ENCODE measurements at places on chromosomes 3 and 15. TPM values are rescaled to one million over a fixed set of nuclear protein-coding genes. Genes with fewer than 3 reads are reported as not detected.

DNA sequence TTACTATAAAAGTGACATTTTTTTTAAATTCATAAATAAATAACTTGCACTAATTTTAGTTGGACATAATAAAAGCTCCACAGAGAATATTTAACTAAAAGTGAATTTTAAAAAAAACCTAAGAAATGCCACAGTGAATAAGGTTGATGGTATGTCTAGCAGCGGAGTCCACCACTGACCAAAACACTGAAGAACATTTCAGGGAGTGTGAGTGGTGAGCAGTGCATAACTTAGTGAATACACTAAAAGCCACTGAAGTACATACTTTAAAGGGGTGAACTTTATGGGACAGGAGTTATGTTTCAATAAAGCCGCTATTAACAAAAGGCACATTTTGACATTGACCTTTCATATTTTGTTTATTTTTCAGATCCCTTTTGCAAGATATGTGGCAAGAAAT, 32.3 kb downstream of the SRP14 start:
- no peak for DNase-seq
- no peaks in the 10 kb centered on the region for H3K27me3 ChIP-seq
- H3K36me3 ChIP-seq: peaks cover 72% of the 10 kb centered on the region
- H3K27ac ChIP-seq: no peak overlapping the region
- no peak overlapping the region for H3K4me3 ChIP-seq

GRCh38 chr3:12194209-12194608, 35.5 kb upstream of the TIMP4 start:
- no peak for DNase-seq
- no peaks in the 10 kb centered on the region for H3K4me1 ChIP-seq
- no peak overlapping the region for H3K4me3 ChIP-seq
- H3K36me3 ChIP-seq: no peaks in the 10 kb centered on the region
- no peak overlapping the region for H3K27ac ChIP-seq

DNA sequence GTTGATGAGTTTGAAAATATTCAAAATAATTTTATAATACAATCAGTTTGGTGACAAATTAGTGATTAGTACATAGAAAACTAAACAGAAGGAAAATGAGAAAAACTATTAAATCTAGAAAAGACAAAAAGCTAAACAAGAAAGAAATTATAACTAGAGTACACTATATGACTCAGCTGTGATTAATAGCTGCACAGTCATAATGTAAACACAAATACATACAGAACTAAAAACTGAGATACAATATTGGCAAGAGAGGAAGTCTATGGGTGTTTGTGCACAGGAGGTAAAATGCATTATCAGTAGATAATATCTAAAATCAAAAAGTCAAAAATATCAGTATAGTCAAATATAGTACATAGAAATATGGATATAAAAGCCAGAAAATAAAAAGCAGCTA, 80.7 kb upstream of the PCSK6 start:
- H3K4me3 ChIP-seq: no peak overlapping the region
- H3K36me3 ChIP-seq: no peaks in the 10 kb centered on the region
- no peak overlapping the region for H3K27ac ChIP-seq
- no peak for DNase-seq
- H3K27me3 ChIP-seq: peaks cover 6% of the 10 kb centered on the region

ZBTB47 gene
- total RNA-seq: 4.2 TPM

DNA sequence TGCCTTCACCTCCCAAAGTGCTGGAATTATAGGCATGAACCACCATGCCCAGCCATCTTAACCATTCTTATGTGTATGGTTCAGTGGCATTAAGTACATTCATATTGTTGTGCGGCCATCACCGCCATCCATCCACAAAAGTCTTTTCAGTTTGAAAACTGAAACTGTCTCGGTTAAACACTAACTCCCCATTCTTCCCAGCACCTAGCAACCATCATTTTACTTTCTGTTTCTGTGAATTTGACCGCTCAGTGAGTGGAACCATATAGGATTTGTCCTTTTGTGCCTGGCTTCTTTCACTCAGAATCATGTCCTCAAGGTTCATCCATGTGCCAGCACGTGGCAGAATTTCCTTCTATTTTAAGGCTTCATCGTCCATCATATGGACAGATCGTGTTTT, 5.8 kb downstream of the MCM2 start:
- H3K4me1 ChIP-seq: no peaks in the 10 kb centered on the region
- no peak overlapping the region for H3K27ac ChIP-seq
- no peaks in the 10 kb centered on the region for H3K27me3 ChIP-seq
- no peak overlapping the region for H3K4me3 ChIP-seq

Data from endodermal cell (in vitro differentiated cells).